ENCODE measurements at places on chromosomes 4 and X. TPM values are rescaled to one million over a fixed set of nuclear protein-coding genes. Genes with fewer than 3 reads are reported as not detected.

GRCh38 chr4:21374641-21375368, 573.8 kb downstream of the KCNIP4 start:
- no peak for DNase-seq
- H3K27me3 ChIP-seq = no peaks in the 10 kb centered on the region
- no peak overlapping the region for H3K27ac ChIP-seq
- H3K4me3 ChIP-seq = no peak overlapping the region

DNA sequence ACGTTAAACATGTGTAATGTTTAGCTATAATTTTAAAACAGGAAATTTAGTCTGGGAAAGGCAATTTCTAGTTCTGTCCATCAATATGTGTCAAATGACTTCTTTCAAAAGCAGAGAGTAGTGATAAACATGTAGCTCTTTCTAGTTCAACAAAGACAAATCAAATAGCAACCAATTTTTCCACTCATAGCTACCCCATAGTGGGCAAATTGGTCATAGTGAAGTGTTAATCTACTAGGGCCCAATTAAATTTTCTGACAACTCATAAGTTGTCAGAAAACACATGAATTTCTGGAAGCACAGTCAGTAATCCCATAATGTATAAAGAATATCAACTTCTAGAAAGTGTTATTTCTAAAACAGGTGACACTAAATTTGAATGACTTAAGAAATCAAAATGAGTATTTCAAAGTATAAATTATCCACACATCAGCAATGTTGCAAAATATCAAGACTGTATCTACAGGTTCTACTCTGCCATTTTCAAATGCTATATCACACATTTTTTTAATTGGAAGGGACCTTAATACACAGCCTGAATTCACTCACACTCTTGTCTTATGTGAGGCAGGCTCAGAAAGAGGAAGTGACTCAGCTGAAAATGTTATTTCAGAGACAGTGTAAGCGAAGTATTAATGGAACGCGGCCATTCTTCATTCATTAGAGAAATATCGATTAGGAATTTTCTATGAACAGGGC, 7.7 kb downstream of the OCIAD2 start:
- peaks cover 33% of the 10 kb centered on the region for H3K4me1 ChIP-seq
- H3K4me3 ChIP-seq = peak overlapping the region; percentile 8
- peaks cover 58% of the 10 kb centered on the region for H3K36me3 ChIP-seq
- peak overlapping the region; percentile 71 for H3K27ac ChIP-seq

The MAD2L1 gene
- 99.6 TPM for total RNA-seq

DNA sequence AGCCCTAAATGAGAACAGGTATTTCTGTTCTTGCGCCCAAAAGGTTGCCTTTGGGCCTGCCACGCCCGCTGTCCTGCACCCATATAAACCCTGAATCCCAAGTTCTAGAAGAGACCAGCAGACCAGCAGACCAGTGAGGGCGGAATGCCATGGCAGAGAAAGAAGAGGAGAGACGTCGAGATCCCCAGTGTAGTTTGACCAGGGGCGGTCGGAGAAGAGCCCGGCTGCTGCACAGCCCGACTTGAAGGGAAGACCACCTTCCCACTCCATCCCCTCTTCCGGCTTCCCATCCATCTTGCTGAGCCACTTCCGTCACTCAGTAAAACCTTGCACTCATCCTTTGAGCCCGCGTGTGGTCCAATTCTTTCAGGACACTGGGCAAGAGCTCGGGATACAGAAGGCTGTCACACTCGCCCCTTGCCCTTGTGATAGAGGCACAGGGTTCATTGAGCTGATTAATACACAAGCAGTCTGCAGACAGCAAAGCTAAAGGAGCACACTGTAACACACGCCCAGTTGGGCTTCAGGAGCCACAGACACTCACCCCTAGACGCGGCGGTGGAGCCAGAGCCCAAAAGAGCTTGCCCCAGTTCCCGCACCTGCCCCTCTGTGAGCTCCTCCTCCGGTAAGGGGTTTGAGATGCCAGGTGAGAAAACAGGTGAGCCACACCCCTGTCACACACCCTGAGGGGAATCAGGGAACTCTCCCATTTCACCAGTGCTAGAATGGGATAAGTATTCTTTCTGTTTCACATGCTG, 230.8 kb downstream of the PCDH10 start:
- no peak overlapping the region for H3K4me3 ChIP-seq
- H3K36me3 ChIP-seq = no peaks in the 10 kb centered on the region
- H3K27ac ChIP-seq = no peak overlapping the region
- no peak for DNase-seq
- H3K4me1 ChIP-seq = no peaks in the 10 kb centered on the region
- no peaks in the 10 kb centered on the region for H3K27me3 ChIP-seq

The SYTL5 gene
- not detected for total RNA-seq

GRCh38 chr4:76691807-76692582, 205.9 kb downstream of the SOWAHB start:
- no peak for DNase-seq
- peaks cover 77% of the 10 kb centered on the region for H3K27me3 ChIP-seq
- no peak overlapping the region for H3K4me3 ChIP-seq
- peaks cover 9% of the 10 kb centered on the region for H3K4me1 ChIP-seq
- no peaks in the 10 kb centered on the region for H3K36me3 ChIP-seq

The CCNA2 gene
- total RNA-seq = 102 TPM

DNA sequence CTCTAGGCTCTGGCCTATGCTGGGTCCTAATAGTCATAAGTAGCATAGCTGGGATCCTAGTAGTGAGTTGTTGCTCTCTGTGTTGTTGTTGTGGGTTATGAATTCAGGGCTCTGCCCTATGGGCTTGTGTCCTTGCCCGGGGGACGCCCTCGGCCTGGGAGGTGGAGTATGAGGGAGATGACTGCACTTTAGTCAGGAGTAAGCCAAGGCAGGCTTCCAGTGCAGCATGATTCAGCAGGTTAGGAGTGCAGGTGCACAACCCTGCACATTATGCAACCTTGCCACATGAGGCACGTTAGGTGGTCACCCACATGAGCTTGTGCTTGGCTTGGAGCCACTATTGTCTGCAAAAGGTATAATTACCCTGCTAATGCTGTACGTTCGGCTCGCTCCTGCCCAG, 58.4 kb upstream of the CCDC149 start:
- no peaks in the 10 kb centered on the region for H3K36me3 ChIP-seq
- H3K27me3 ChIP-seq = peaks cover 5% of the 10 kb centered on the region
- H3K27ac ChIP-seq = no peak overlapping the region
- H3K4me3 ChIP-seq = no peak overlapping the region
- H3K4me1 ChIP-seq = no peaks in the 10 kb centered on the region

The MXRA5 gene
- total RNA-seq = not detected

- peaks cover 49% of the 10 kb centered on the region for H3K4me1 ChIP-seq
- no peak overlapping the region for H3K27ac ChIP-seq
- H3K4me3 ChIP-seq = no peak overlapping the region
- no peaks in the 10 kb centered on the region for H3K27me3 ChIP-seq
- no peak for DNase-seq
Observed at GRCh38 chrX:74606342-74606741, 8.1 kb downstream of the RLIM start.

The GAGE12E gene
- total RNA-seq = not detected

DNA sequence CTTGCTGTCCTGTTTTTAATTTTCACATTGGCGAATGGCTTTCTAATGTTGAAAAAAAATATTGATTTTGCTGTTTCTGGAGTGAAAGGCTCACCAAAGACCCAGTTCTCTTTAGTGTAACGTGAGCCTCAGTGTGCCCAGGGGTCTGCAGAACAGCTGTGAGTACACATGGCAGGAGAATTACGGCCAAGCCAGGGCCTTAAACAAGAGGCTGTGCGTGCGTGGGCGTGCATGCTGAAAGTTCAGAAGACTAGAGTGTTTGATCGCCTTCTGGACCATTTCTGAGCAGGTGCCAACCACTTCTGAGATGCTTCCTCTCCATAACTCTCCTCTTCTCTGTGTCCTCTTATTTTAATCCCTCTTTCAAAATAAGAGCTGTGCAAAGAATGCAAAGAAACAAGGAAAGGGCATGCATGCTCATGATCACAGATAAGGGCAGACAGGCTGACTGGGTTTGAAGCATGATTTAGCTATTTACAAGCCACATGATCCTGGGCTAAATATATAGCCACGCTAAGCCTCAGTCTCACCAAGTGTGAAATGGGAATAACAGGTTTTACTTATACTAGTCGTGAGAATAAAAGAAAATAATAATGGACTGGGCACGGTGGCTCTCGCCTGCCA, 9.9 kb downstream of the PHEX start:
- peak overlapping the region; percentile 77 for H3K4me3 ChIP-seq
- peaks cover 39% of the 10 kb centered on the region for H3K36me3 ChIP-seq
- no peaks in the 10 kb centered on the region for H3K27me3 ChIP-seq
- H3K27ac ChIP-seq = peak overlapping the region; percentile 86
- peaks cover 29% of the 10 kb centered on the region for H3K4me1 ChIP-seq
- peak; percentile 77 for DNase-seq

DNA sequence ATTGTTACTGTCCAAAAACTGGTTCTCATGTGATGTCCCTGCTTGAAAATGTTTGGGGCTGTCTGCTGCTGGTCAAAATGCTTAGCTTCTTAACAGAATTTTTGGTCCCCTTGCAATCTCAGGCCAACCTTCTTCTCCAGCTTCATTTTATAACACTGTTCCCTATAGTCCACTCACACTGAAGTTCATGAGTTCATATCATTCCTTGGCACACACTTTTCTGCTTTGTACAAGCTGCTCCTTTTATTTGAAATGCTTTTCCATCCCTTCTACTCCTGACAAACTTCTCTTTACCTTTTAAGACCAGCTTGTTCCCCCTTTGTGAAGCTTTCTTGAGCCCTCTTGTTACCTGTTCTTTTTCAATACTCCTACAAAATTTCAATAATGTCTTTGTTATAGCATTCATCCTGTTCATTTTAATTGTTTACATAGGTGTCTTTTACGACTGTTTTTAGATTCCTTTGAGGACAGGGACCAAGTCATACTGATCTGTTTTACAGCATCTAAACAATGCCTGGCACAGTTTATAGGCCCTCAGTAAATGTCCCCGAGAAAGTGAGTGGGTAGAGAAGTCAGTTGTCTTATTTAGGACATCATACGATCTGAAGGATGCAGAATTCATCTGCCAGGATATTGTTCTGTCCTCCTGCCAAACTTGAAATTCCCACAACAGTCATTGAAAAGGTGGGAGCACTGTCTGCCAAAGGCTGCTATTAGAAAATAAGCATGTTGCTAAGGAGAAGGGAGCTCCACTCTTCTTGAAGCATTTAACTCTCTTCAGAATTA, 134.4 kb upstream of the BMPR1B start:
- no peak overlapping the region for H3K4me3 ChIP-seq
- no peaks in the 10 kb centered on the region for H3K27me3 ChIP-seq
- H3K4me1 ChIP-seq = no peaks in the 10 kb centered on the region
- DNase-seq = no peak
- no peak overlapping the region for H3K27ac ChIP-seq

The DMRTC1 gene
- total RNA-seq = not detected

DNA sequence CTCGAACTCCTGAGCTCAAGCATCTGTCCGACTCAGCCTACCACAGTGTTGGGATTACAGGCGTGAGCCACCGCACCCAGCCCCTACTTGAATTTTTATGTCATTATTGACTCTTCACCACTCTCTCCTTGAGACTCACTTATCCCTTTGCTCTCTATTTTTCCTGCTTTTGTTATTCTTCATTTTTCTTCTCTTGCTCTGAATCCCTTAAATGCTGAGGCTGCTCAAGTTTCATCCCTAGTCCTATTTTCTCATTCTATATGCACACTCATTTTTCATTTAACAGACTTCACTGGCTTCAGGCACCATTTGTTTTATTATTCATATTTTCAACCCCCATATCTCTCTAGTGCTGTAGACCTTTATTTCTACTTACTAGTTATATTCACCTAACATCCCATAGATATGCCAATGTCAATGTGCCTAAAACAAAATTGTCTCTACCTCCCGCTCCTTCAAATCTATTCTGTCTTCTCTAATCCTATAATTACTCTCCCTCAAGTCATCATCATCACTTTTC, 85.7 kb downstream of the APOOL start:
- no peak overlapping the region for H3K4me3 ChIP-seq
- no peaks in the 10 kb centered on the region for H3K4me1 ChIP-seq
- H3K27ac ChIP-seq = no peak overlapping the region
- no peak for DNase-seq

- no peaks in the 10 kb centered on the region for H3K27me3 ChIP-seq
- DNase-seq = no peak
Observed at GRCh38 chr4:24730256-24731001, 64.9 kb upstream of the SOD3 start.

The HEPH gene
- not detected for total RNA-seq

DNA sequence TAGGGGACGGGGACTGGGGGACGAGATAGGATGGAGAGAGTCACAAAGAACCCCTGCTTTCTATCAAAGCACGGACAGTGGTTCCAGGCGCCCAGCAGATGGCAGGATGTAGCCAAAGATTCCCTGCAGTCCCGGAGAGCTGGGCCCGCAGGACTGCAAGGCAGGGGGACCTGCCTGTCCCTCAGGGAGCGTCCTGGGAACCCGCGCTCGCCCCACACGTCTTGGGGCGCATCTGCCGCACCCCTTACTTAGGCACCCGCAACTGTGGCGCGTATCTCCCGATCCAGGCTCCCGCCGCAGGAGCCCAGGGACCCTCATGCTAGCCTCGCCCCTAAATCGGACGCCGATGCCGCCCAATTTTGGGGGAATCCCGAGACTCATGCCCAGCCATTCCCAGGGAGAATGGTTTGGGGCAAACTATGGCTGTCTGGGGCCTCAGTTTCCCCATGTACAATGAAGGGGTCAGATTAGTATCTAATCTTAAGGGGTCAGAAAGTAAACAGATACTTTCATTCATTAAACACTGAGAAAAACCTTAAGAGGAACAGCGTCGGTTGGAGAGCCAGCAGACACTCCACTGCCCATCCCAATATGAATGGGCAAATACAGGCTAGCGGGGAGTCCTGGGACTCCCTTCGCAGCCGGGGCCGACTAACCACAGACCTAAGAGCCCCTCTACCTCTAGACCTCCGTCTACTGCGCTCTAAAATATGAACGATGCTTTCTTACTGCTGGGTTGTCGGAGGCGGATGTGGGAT, 581 bp upstream of the STK32B start:
- peak; percentile 59 for DNase-seq
- H3K27me3 ChIP-seq = peaks cover 38% of the 10 kb centered on the region
- peak overlapping the region; percentile 56 for H3K4me3 ChIP-seq
- H3K27ac ChIP-seq = no peak overlapping the region

DNA sequence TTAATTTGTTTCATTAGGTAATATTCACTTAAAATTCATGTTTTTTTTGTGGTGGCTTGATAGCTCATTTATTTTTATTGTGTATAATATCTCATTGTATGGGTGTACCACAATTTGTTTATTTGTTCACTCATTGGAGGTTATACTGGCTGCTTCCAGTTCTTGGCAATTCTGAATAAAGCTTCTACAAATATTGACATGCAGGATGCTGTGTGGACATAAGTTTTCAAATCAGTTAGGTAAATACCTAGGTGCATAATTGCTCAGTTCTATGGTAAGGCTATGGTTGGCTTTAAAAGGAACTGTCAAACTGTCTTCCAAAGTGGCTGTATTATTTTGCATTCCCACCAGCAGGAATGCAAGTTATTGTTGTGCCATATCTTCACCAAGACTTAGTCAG, 504.5 kb upstream of the GALNTL6 start:
- no peaks in the 10 kb centered on the region for H3K4me1 ChIP-seq
- H3K4me3 ChIP-seq = no peak overlapping the region
- no peaks in the 10 kb centered on the region for H3K27me3 ChIP-seq
- no peaks in the 10 kb centered on the region for H3K36me3 ChIP-seq
- H3K27ac ChIP-seq = no peak overlapping the region

The DCAF8L2 gene
- not detected for total RNA-seq

- H3K4me3 ChIP-seq = no peak overlapping the region
- H3K27me3 ChIP-seq = no peaks in the 10 kb centered on the region
- no peaks in the 10 kb centered on the region for H3K4me1 ChIP-seq
- no peak for DNase-seq
Observed at GRCh38 chr4:137960371-137961050, 281.6 kb downstream of the SLC7A11 start.

- no peak for DNase-seq
- no peak overlapping the region for H3K4me3 ChIP-seq
- no peaks in the 10 kb centered on the region for H3K4me1 ChIP-seq
- H3K27me3 ChIP-seq = no peaks in the 10 kb centered on the region
Observed at GRCh38 chr4:85952972-85953650, 406.7 kb downstream of the MAPK10 start.
